ENCODE measurements at places on chromosomes 16 and 17.

GRCh38 chr17:5282642-5283217, 646 bp downstream of the RABEP1 start:
- no peak for DNase-seq

GRCh38 chr17:14672830-14673229, 371.9 kb downstream of the HS3ST3B1 start:
- DNase-seq, result no peak

DNA sequence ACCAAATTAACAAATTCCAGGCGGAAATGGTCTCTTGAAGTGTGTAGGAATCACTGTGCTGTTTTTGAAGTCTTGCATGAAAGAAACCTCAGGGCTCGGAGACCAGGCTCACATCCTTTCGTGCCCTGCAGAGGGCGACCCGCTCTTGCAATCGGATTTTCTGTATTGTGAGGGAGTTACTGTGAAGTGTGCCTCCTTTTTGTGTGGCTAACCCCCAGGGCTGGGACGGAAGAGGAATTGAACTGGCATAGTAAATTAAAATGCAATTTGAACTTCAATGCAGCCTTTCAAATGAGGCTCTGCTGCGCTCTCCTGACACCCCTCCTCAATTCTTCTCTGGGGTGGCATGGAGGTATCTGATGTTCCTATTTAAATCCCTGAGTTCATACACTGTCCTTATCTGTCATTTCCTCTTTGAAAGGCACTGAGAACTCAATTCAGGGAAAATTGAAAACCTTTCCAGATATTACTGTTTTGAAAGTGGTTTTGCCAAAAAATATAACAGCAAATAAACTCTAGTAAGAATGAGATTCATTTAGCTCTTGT, 51.5 kb upstream of the MGAT5B start:
- peak; percentile 77 for DNase-seq

- no peak for DNase-seq
These were observed 47.8 kb upstream of the AMZ2 start for GRCh38 chr17:68199837-68200688.

DNA sequence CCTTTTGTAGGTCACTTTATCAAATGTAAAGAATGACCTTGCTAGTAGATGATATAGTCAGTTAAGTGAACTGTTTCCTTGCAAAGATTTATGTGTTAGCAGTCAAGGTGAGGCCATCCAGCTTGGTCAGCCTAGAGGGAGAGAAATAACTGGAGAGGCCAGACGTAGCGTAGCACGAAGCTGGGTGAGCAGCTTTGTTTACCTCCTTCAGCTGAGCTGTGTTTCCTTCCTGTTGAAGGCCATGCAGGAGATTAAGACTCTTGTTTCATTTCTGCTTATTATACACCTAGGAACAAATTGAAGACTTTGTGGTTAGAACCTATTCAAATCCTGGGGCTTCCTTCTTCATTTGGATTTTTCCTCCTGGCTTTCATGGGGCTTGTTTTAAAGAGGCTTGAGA, 267.1 kb downstream of the PHKB start:
- DNase-seq, result no peak

DNA sequence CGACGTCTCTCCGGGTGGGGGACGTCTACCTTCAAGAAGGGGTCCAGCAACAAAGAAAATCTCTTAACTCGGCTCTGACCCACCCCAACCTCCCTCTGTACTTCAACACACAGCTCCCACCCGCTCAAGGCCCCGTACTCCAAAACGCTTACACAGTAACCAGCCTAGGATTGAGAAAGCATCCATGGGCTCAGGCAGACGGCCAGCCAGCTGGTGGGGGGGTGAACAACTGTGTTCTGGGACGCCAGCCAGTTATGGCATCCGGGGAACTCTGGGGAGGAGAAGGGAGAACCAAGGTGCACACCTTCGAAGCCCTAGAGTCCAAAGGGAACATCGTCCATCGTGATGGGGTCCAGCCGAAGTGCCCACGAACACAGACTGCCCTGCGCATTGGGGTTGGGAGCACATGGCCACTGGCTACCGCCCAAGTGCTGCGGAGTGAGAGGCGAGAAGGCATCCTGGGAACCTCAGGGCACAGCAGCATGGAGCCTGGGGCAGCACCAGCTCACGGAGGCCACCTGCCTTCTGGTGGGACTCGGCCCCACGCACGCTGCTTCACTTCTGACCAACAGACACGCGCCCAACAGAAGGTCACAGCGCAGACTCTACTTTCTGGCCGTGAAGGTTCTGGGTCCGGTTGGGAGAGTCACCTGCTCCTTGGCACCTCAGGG, 14.3 kb downstream of the SLC16A3 start:
- no peak for DNase-seq

DNA sequence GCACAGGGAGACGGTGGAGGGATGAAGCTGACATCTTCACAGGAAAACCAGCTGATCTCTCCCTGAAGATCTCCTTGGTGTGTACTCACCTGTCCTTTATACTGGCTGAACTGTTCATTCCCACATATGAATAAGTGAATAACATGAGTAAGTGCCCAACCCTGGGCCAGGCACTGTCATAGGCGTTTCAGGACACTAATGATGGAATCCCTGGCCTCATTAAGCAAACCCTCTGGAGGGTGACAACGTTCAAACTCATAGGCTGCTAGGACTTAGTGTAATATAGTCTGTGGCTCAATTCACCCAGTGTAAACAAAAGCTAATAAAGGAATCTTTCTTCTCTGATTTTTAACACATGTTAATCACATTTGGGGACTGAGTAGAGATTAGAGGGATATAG, 24.5 kb downstream of the GAS7 start:
- DNase-seq, result no peak

GRCh38 chr17:19996502-19996901, 12.7 kb upstream of the SPECC1 start:
- no peak for DNase-seq

- DNase-seq, result no peak
These were observed 2.8 kb downstream of the DNASE1L2 start for GRCh38 chr16:2238838-2239675.

- no peak for DNase-seq
These were observed 344.9 kb upstream of the TNRC6C start for GRCh38 chr17:77613627-77614026.

DNA sequence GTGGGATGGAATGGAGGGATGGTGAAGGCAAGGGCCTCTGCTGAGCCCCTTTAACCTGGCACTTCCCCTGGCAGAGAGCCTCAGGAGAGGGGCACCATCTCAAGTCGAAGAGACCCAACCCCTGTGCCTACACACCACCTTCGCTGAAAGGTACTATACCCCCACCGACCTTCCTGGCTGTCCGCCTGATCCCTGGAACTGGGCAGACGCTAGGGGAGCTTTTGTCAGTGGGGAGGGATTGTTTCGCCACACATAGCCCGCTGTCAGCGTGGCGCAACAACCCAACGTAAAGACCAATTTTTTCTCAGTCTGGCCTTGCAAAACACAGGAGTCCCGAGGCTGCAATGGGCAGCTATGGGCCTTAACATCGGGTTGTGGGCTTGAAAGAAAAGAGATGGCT, 3.1 kb downstream of the PPP1R1B start:
- no peak for DNase-seq

DNA sequence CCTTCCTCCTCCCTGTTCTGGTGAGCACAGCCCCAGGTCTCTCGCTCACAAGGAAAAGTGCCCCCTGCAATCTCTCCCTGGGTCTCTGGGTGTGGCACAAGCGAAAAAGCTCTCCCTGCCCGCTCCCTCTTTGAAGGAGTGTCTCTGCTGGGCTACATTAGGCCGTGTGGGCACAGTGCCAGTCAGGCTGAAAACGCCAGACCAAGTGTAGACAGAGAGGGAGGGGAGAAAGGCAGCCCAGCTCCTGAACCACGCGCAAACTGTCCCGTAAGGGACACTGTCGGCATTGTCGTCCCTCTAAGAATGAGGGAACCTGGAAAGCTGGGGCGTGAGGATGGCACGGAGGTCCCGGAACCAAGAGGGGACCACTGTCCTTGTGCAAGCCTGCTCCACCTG, 3.9 kb downstream of the SMIM5 start:
- no peak for DNase-seq

DNA sequence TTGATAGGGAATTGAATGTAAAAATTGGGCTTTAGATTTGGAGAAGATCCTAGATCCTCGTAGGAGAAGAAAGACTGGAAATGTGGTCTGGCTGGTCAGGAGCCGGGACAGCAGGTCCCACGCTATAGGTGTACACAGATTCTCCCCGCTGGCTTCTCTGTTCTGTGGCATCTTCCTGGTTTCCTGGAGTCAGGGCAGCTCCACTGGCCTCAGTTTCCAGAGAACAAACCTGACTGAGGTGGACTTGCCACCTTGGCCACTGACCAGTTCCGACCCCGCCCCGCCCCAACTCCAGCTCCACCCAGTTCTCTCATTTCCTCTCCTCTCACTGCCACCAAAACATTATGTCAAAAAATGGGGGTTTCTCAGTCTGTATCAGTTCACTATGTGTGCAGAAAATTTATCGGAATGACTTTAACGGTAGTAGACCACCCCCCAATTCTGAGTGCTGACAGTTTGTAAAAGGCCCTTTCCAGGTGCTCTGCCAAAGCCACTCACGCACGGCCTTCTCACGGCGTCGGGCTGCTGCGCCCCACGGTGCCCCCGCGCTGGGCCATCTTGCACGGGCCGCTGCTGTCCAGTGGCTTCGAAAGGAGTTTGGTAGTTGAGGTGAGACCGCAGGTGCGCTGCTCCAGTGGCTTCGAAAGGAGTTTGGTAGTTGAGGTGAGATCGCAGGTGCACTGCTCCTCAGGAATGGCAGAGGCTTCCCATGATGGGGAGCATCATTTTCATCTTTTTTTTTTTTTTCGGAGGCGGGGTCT, 161.4 kb upstream of the CHMP6 start:
- no peak for DNase-seq

DNA sequence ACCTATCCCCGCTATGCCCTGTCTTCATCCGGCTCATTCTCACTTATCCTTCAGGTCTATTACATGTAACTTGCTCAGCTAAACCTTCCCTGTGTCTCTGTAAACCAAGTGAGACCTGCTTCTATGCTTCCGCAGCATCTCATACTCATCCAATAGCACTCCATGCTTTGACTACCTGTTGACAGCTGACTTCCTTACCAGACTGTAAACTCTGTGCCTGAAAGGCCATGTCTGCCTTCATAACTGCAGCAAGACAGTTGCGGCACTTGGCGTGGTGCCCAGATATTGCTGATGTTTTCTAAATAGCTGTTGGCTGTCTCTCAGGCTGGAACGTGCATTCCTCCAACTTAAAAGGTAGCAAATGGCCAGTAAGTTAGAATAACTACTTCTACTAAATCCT, 1.8 kb upstream of the OR1E1 start:
- no peak for DNase-seq

- no peak for DNase-seq
These were observed 403.0 kb downstream of the SEC14L1 start for GRCh38 chr17:77543801-77544200.

DNA sequence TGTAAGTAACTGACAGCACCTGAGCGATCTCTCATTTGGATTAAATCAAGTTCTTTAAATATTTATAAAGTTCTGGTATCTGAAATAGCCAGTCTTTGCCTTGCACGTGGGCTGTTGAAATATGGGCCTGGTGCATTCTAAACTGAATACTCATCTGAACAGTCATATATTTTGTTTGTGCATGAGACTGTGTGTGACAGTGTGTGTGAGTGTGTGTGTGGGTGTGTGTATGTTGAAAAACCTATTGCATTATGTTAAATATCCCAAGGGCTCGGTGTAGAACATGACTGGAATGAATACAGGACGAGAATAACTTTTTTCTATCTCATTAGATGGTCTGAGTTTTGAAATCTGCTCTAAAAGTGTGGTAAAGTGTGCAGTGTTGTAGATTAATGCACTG, 82.4 kb upstream of the TOX3 start:
- DNase-seq, result no peak

GRCh38 chr17:2214047-2214928, 89.3 kb downstream of the SMG6 start:
- peak; percentile 18 for DNase-seq

DNA sequence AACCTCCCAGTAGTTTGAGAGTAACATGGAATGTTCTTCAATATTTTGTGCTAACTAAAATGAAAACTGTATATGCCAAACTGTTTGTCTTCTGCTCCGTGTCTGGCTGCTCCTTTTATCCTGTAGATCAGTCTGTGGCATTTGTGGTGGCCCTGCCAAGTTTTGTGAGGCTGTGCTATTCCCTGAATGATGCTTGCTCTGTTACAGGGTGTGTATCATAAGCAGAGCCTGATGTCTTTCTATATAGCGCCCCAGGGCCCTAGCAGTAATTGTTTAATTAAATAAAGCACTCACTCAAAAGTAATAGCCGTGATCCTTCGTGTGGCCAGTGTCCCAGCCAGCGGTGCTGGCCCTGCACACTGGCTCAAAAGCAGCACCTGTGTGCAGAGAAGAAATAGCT, 27.8 kb upstream of the NAT9 start:
- DNase-seq, result no peak

GRCh38 chr17:3859940-3860339, 13.9 kb upstream of the NCBP3 start:
- no peak for DNase-seq

DNA sequence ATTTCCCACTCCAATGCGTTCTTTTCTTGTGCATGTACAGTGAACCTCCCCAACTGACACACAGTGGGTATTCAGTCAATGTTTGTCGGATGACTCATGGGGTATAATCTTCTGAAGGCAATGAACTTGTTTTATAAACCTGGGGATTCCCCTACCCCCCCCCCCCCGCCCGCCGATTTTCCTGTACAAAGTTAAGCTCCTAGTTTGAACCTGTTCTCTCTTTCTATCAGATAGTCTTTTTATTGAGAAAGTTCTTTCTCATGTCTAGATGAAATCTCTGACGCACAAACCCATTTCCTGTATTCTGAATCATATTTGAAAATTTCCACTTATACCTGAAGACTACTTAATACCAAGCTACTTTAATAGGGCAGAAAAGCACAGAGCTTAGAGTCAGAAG, 338.3 kb downstream of the CA10 start:
- no peak for DNase-seq

DNA sequence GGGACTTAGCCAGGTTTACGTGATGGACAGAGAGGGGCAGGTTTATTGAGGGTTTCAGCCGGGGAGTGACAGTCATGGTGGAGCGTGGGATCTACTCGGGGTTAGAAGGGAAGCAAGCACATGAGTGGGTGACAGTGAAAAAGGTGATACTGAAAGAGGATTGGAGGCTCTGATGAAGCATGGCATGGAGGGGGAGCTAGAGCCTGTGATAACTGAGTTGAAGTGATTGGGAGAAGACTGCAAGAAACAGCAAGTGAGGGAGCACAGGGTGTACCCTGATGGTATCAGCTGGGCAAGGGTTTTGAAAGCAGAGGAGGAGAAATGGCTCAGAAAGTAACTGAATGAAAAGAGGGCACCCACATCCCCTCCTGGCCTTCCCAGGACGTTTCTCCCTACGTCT, 6.7 kb upstream of the KSR1 start:
- no peak for DNase-seq
